ENCODE measurements at places on chromosomes 4 and X.

DNA sequence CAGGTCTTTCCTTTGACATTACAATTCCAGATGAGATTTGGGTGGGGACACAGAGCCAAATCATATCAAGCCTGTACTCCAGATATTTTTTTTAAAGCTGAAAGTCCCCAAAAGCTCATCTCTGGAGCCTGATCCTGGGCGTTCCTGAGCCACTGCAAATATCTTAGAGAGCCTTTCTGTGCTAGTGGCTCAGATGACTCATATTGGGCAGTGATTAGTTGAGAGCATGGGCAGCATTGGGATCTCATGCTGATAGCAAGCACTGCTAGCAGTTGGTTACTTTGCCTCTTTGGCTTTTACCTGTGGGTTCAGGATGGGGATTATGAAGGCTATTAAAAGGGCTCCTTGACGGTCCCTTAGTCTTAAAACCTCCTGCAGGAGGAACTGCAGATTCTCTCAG is 51.4 kb upstream of the SCRG1 start:
- ATAC-seq, result no peak
- H3K4me1 ChIP-seq, result no peaks in the 10 kb centered on the region
- H3K4me3 ChIP-seq, result no peak overlapping the region
- no peaks in the 10 kb centered on the region for H3K27me3 ChIP-seq
- no peak overlapping the region for H3K27ac ChIP-seq

GRCh38 chr4:3756343-3757059 is 9.7 kb upstream of the ADRA2C start:
- no peak for ATAC-seq
- peaks cover 72% of the 10 kb centered on the region for H3K27me3 ChIP-seq
- H3K36me3 ChIP-seq, result no peaks in the 10 kb centered on the region

GRCh38 chr4:337143-337931 is at the start of gene ZNF141:
ZNF141 (plus strand) TSS chr4:337814; CDS start chr4:337984, 170 bp downstream.
- peak within 1 kb of the TSS; percentile 100 for H3K4me3 ChIP-seq
- peak within 1 kb of the TSS; percentile 99 for H3K27ac ChIP-seq
- peak; percentile 98 for ATAC-seq
- H3K36me3 ChIP-seq, result peaks cover 57% of the 10 kb centered on the region
- peaks cover 35% of the 10 kb centered on the region for H3K4me1 ChIP-seq

- no peak for ATAC-seq
- no peak overlapping the region for H3K4me3 ChIP-seq
- no peaks in the 10 kb centered on the region for H3K27me3 ChIP-seq
- no peaks in the 10 kb centered on the region for H3K36me3 ChIP-seq
- H3K4me1 ChIP-seq, result no peaks in the 10 kb centered on the region
Measured at GRCh38 chr4:58761563-58761962, 1651.4 kb upstream of the IGFBP7 start.

DNA sequence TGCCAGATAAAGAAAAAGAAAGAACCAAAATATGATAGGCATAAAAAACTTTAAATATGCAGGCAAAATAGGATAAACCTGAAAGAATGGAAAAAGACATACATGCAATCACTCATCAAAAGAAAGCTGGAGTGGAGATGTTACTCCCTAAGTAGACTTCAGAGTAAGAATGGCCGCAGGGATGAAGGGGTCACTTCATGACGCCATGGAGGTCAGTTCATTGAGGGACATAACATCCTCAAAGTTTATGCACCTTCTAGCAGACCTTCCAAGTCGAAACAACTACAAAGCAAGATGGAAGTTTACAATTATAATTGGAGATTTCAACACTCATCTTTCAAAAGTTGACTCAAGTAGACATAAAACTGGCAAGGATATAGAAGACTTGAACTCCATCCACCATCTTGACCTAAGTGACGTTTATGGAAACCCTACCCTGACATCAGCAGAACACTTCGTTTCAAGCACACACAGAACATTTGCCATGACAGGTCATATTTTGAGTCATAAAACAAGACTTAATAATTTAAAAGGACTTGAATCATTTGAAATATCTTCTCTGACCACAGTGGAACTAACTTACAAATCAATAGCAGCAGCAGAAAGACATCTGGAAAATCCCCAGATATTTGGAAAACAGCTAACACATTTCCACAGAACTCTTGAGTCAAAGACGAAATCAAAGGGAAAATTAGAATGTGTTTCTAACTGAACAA is 106.0 kb upstream of the LRPAP1 start:
- H3K27ac ChIP-seq, result no peak overlapping the region
- no peak overlapping the region for H3K4me3 ChIP-seq
- H3K27me3 ChIP-seq, result peaks cover 52% of the 10 kb centered on the region
- H3K36me3 ChIP-seq, result no peaks in the 10 kb centered on the region
- peaks cover 14% of the 10 kb centered on the region for H3K4me1 ChIP-seq

- H3K4me3 ChIP-seq, result no peak overlapping the region
- no peaks in the 10 kb centered on the region for H3K4me1 ChIP-seq
- no peak for ATAC-seq
- H3K27ac ChIP-seq, result no peak overlapping the region
- peaks cover 26% of the 10 kb centered on the region for H3K36me3 ChIP-seq
Measured at GRCh38 chr4:53221832-53222480, 143.9 kb downstream of the SCFD2 start.

GRCh38 chr4:122512430-122512829 is 55.9 kb upstream of the IL2 start:
- no peaks in the 10 kb centered on the region for H3K36me3 ChIP-seq
- ATAC-seq, result no peak
- H3K27ac ChIP-seq, result no peak overlapping the region

- no peaks in the 10 kb centered on the region for H3K36me3 ChIP-seq
- no peak for ATAC-seq
- no peak overlapping the region for H3K4me3 ChIP-seq
- no peaks in the 10 kb centered on the region for H3K4me1 ChIP-seq
Measured at GRCh38 chr4:97910005-97910404, 233.3 kb downstream of the STPG2 start.

DNA sequence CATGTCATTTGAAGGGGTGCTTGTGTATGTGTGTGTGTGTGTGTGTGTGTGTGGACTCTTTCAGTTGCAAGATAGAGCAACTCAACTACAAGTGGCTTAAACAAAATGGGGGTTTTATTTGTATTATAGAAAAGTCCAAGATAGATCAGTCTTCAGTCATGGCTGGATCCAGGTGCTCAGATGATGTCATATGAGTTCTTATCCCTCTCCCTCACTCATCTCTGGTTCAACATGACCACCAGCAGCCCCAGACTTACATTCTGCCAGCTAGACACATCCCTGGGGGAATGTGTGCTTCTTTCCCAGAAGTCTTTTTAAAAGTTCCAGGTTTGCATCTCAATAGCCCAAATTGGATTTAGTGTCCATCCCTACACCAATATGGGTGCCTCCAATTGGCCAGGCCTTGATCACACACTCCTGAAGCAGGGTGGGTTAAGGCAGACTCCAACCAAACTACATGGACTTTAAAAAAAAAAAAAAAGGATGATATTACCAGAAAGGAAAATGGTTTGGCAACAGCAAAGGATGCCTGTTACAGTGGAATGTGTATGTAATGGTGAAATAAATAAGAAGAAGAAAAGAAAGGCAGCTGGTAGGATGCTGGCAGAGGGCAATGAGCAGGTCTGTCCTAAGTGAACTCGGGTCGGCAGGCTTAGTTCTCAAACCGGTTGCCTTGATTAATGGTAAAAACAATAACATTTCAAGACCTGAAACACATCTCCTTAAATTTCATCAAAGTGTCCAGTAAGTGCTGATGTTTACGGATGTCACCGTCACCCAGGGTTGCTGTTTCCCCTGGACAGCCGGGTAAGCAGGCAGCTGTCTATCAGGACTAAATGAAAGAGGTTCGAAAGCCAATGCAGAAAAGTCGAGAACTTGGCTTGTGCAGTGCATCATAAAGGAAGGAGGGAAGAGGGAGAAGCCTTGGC is 107.7 kb downstream of the SMIM20 start:
- ATAC-seq, result no peak
- H3K4me3 ChIP-seq, result no peak overlapping the region
- peaks cover 21% of the 10 kb centered on the region for H3K27me3 ChIP-seq
- H3K4me1 ChIP-seq, result no peaks in the 10 kb centered on the region
- no peaks in the 10 kb centered on the region for H3K36me3 ChIP-seq

- no peak overlapping the region for H3K4me3 ChIP-seq
- peaks cover 11% of the 10 kb centered on the region for H3K27me3 ChIP-seq
- H3K27ac ChIP-seq, result no peak overlapping the region
- no peaks in the 10 kb centered on the region for H3K4me1 ChIP-seq
- no peaks in the 10 kb centered on the region for H3K36me3 ChIP-seq
Measured at GRCh38 chrX:19064175-19064574, 58.1 kb downstream of the ADGRG2 start.

DNA sequence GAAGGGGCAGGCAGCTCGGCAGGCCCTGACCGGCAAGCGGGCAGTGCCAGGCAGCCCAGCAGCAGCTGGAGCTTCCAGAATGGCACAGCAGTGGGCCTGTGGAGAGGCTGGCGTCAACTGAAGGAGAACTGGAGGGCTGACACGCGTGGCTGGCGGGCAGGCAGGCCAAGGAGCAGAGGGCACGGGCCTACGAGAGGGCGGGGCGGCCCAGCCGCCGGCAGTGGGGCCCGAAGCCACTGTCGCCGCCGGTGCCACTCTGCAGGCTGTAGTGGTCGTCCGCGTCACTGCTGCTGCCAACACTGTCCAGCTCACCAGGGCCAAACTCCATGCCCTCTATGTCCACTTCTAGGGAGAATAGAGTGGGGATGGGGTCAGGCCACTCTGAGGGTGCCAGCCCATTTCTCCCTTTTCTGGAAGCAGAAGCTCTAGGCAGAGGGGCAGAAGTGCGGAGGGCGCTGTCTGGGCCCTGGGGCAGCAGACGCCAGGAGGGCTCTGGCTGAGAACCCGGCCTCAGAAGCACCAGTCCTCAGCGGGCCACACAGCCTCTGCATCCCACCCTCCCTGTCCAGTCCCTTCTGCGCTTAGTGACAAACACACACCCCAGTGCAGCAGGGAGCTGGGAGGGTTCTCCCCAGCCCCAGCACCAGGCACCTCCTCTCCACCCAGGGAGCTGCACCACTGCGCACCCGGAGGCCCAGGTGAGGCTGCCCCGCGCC is 8.6 kb upstream of the HAUS3 start:
- H3K36me3 ChIP-seq, result peaks cover 31% of the 10 kb centered on the region
- ATAC-seq, result no peak
- no peaks in the 10 kb centered on the region for H3K27me3 ChIP-seq
- H3K27ac ChIP-seq, result no peak overlapping the region

- H3K27me3 ChIP-seq, result no peaks in the 10 kb centered on the region
- H3K4me1 ChIP-seq, result peaks cover 4% of the 10 kb centered on the region
- peaks cover 5% of the 10 kb centered on the region for H3K36me3 ChIP-seq
- H3K4me3 ChIP-seq, result no peak overlapping the region
- no peak overlapping the region for H3K27ac ChIP-seq
Measured at GRCh38 chrX:19889582-19890342, 2.4 kb upstream of the SH3KBP1 start.

DNA sequence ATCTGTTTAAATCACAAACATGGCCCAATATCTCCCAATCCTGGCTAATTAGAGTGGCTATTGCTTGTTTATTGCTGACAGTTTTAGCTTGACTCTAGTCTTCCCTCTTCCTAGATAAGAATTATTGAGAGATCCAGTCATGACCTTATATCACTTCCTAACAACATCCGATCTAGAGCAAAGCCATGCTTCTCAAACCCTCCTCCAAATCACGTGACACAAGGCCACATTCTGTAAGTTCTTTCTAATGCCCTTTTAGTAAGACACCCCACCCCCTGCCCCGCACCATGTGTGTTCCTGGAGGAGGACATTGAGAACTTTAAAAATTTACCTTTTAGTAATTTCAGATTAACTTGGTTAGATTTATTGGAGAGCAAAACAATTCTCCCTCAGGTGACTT is 40.6 kb upstream of the RASSF6 start:
- H3K4me1 ChIP-seq, result no peaks in the 10 kb centered on the region
- no peak overlapping the region for H3K27ac ChIP-seq
- ATAC-seq, result no peak
- H3K4me3 ChIP-seq, result no peak overlapping the region
- no peaks in the 10 kb centered on the region for H3K36me3 ChIP-seq

DNA sequence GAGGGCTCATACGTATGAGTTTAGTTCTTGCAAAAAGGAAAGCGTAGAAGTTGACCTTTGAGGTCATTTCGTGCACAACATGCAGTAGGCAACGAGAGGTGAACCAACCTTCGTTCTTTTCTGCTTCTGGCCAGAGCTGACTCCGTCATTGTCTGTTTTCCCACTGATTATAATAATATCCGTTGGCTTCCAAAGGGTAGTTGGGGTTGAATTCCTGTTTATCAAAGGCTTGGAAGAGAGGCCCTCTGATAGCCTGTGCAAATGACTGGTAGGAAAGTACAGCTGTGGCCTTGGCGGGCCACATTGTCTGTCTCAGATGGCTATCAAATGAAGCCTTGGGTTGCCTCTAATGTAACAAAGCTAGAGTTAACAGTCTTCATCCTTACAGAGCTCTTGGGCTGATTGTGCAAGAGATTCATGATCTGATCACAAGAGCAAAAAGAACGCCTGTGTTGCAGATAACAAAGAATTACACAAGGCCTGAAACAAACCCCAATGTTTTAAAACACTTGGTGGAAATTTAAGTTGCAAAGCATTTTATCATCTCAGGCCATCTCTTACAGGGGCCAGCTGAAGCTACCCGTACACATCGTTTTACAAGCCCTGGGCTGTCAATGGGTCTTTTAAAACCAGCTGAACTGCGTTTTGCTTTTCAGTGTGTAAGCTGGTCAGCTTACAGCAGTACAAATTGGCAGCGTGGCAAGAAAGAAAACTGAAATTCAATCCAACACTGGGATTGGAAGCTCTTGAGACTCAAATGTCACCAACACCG is 46.1 kb upstream of the FAM9C start:
- H3K4me3 ChIP-seq, result no peak overlapping the region
- H3K27ac ChIP-seq, result peak overlapping the region; percentile 98
- H3K4me1 ChIP-seq, result peaks cover 70% of the 10 kb centered on the region
- no peaks in the 10 kb centered on the region for H3K27me3 ChIP-seq
- H3K36me3 ChIP-seq, result no peaks in the 10 kb centered on the region

DNA sequence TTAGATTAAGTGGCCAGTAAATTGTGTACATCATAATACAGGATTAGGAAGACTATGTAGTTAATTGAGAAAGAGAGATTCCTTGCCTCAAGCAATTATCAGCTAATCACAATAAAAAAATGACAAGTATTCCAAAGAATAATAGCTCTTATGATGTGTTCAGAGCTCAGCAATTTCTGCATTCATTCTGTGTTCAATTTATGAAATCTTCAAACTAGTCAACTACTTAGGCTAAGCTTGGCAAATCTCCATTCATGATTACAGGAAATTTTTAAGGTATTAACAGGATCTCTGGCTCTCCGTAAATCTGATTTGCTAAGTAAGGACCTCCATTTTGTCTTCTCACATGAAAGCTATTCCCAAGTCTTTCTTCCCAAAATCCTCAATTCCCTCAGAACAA is 256.9 kb upstream of the TEX13A start:
- no peaks in the 10 kb centered on the region for H3K4me1 ChIP-seq
- H3K36me3 ChIP-seq, result no peaks in the 10 kb centered on the region
- no peak overlapping the region for H3K27ac ChIP-seq
- no peak overlapping the region for H3K4me3 ChIP-seq

DNA sequence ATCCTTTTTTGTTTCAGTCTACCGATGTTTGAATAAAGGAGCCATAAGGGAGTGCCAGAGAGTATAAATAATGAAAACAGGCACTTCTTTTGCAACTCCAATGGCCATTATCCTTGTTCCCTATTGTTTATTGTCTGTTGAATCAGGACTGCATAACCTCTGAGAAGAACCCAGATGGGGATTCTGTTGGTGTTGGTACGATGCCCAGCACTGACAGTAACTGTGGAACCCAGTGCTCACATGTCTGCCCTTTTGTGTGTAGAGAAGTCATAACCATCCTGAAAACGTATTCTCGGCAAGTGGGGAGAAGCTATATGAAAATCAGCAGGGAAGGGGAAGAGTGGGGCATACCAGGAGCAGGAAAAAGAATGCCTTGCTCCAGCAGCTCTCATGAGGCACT is 195.1 kb upstream of the EDNRA start:
- H3K4me1 ChIP-seq, result no peaks in the 10 kb centered on the region
- H3K27me3 ChIP-seq, result no peaks in the 10 kb centered on the region
- H3K4me3 ChIP-seq, result no peak overlapping the region
- no peaks in the 10 kb centered on the region for H3K36me3 ChIP-seq
- no peak overlapping the region for H3K27ac ChIP-seq
- no peak for ATAC-seq
